Stimulated activated CD4-positive, alpha-beta T cell treated with anti-CD3 and anti-CD28 coated beads, Interleukin-12 subunit alpha, Interleukin-12 subunit beta, amount 100 ng/mL, for 4 hours (primary cell): ENCODE measurements at places on chromosomes 13 and 19.

- DNase-seq = no peak
Observed at GRCh38 chr13:38814331-38814730, 127.5 kb downstream of the FREM2 start.

- no peak for DNase-seq
Observed at GRCh38 chr13:33806470-33807248, 11.3 kb upstream of the RFC3 start.

- DNase-seq = no peak
Observed at GRCh38 chr13:28602580-28602979, 56.4 kb upstream of the POMP start.

- peak; percentile 44 for DNase-seq
Observed at GRCh38 chr19:3274942-3275582, 50.6 kb downstream of the CELF5 start.

- DNase-seq = no peak
Observed at GRCh38 chr19:51621178-51621577, 9.0 kb downstream of the SIGLEC5 start.

- no peak for DNase-seq
Observed at GRCh38 chr13:67857581-67858310, 627.6 kb upstream of the PCDH9 start.
